Activated T-cell treated with anti-CD3 and anti-CD28 coated beads, Interleukin-2, amount 50 U/mL, for 72 hours (primary cell): ENCODE measurements at places on chromosomes 2 and 18. TPM values are rescaled to one million over a fixed set of nuclear protein-coding genes. Genes with fewer than 3 reads are reported as not detected.

GRCh38 chr2:114119862-114120261, 230.0 kb downstream of the ACTR3 start:
- no peak for DNase-seq

The IL36G gene
- total RNA-seq = not detected

DNA sequence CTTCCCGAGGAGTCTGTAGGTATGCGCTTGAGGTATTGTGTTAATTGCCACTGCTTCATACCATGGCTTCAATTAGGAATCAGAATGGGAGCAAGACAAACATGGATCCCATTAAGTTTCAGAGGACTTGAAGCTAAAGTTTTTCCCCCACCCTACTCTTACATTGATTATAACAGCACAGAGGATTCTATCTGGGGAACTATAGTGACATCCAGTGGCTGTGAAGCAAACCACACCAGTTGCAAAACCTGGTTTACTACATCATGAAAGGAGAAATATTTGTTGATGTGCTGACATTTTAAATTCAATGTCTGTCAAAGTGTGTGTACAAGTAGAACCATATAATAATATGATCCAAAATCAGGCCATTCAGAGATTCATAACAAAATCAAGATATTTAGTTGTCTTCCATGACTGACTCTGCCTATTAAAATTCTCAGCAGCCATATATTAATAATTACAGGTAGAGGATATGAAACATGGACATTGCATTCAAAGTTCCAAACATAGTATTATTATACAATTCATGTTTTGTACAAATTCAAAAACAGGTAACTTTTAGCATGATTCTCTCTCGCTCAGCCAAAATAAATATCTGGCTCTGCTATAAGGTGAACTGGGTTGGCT, 82.9 kb downstream of the GRB14 start:
- DNase-seq = no peak

The GKN1 gene
- not detected for total RNA-seq

- no peak for DNase-seq
Observed at GRCh38 chr2:66443186-66443978, 8.5 kb downstream of the MEIS1 start.

The MAP3K19 gene
- not detected for total RNA-seq

The KRTCAP3 gene
- total RNA-seq = 13.4 TPM

- no peak for DNase-seq
Observed at GRCh38 chr18:51754566-51754965, 557.1 kb upstream of the MEX3C start.
